ENCODE measurements at places on chromosomes 4 and X.

GRCh38 chrX:28552322-28552721 is 34.9 kb upstream of the IL1RAPL1 start:
- DNase-seq, result no peak

DNA sequence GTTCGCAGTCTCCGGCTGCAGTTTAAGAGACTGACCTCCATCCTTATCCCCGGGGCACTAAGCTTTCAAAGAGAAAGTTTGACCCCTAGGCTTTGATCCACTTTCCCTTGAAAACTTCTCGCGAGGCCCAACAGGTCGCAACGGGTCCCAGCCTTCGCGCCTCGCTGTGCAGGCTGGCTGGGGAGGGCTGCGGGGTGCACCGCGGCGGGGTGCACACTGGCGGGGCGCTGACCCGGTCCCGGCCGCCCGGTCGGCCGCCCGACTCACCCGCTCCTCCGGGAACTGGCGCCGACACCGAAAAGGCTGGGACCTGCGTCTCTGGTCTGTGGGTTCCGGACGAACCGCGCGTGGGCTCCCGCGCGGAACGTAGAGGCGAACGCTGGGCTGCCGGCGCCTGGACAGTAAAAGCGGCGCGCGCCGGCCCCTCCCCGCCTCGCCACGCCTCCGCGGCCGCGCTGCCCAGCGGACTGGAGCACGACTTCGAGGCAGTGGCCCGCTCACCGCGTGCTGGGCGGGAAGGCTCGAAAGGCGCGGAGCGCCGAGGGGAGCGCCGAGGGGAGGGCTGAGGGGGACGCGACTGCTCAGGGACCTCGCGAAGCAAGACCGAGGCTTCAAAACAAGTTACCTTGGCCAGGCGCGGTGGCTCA is at the start of gene TAF7L:
Gene TAF7L, minus strand, starts transcription at position 378 of the 647 bp plus-strand sequence. CDS start 3,791 bp downstream, outside the sequence.
- DNase-seq, result no peak

DNA sequence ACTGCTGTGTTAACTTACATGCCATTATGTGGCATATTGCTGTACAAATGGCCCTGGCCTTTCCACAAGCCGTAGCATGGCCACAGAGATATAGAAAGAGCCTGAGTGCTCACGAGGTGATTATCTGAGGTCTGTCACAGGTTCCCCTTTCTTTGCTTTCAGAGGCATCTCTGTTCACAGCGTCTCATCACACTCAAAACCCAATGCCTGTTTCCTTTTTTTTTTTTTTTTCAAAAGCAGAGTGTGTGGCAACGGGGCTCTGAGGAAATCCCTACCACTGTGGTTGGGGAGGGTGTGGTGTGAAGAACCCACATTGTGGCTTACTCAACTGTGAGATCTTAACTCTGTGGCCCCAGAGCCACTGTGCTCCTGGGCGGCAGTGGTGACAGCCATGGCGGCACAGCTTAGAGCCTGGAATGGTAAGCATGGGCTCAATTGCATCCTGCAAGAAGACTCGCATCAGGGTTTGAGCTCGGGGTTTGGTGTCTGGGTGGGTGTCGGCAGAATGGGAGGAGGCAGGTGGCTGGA is 30.8 kb downstream of the RTL5 start:
- no peak for DNase-seq

DNA sequence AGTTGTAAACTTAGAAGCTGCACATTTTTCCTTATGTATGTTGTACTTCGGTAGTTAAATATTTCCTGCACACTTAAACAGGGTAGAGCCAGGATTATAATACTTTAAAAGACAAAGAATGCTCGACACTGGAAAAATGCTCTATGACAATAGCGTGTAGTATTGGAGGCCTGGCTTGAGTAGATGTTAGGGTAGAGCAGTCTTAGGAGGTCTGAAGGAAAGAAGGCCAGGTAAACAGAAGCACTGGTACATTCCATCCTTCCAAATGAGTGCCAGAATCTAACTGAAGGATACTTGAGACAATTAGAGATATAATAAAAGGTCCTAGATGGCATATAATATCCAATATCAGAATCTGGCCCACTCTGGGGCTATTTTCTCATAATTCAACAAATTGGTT is 42.3 kb downstream of the ATXN3L start:
- DNase-seq, result no peak

DNA sequence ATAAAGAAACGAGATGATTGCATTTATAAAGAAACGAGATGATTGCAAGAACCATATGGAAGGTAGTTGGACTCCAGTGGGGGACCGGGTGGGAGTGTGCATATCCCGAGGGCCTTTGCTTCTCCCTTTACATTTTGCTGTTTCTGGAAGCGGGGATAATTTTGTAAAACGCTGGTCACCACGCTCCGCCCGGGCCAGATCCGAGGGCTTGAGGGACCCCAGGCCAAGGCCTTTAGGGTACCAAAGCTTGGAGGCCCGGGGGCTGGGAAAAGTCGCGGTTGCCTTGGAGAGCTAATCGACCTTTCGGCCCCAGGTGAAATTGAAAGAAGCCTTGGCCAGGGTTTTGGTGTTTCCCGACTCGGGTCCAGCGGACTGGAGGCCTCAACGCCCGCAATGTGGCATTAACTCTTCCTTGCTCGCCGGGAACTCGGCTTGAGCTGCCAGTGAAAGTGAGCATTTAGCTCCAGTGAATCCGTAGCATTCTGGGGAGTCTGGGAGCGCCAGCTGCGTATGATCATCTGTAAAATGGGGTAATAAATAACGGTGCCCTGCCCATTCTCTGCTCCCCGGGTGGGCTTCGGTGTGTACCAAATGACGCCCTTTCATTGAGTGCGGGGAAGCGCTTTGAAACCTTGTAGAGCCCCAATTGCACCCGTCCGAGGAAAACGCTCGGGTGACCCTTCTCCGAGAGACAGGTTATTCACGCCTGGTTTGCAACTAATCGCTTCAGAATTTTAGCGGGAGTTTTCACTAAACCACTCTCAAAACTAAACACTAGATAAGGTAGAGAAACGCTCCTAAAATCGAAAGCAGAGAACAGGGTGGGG is 4.5 kb downstream of the NKX3-2 start:
- DNase-seq, result no peak

- no peak for DNase-seq
Measured at GRCh38 chrX:37470711-37471110, 100.8 kb upstream of the LANCL3 start.

- DNase-seq, result no peak
Measured at GRCh38 chr4:107843391-107843790, 18.7 kb downstream of the SGMS2 start.

Measured in NCI-H748 treated with DMSO at 0.1 percent for 48 hours (cell line).